Activated CD4-positive, alpha-beta T cell treated with anti-CD3 and anti-CD28 coated beads, Interleukin-10, Interleukin-2, amounts not matched to agents 100 ng/mL and 50 ng/mL, durations not matched to agents 16 hours and 8 hours (primary cell): ENCODE measurements at places on chromosomes 6 and 20.

DNA sequence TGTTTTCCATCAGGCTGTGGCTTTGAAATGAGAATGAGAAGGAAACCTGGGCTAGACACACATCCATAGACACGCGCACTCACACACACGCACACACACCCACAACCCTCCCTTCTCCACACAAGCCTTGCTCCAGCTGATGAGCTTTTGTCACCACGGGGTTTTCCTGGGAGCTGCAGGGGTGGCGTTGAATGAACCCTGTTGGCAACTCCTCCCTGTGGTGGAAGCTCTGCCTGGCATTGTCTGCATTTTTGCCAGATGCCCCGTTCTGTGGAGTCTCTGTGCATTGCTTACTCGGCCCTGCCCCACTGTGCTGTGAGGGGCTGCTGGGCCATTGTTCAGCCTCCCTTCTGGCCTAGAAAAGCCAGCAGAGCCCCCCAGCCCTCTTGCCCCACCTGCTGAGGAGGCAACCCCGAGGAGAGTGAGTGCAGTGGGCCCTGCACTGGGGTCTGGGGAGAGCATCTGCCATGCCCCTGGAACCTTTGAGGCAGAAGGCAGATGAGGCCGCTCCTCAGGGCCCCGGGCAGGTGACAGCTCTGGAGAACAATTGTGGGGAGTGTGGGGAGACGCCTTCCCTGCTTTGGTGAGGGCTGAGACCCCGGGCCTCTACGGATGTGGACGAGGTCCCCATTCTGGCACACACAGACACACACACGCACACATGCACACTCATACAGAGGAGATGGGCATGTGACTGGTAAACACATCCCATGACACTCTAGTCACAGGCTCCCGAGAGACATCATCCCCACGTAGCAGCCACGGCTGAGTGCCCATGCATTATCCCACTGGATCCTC lies 9.9 kb downstream of the ADIG start:
- no peak for DNase-seq

GRCh38 chr20:47042464-47042863 lies 147.8 kb downstream of the EYA2 start:
- DNase-seq: no peak

DNA sequence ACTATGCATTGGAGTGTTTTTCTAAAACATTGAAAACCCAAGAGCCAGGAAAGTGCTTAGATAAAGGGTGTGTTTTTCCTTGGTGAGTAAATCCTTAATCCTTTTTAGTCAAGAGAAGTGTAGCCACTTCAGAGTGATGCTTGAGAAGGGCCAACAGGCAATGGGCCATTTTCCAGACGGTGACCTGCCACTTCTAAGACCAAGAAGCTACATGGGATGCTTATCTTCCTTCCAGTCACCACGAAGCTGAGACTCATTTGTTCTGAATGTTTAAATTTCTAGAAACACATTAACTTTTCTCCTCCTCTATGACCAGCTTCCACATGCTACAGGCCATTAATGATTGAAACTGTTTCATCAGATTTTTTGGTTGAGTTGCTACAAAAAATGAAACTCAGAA lies 34.4 kb upstream of the NHSL1 start:
- DNase-seq: no peak

DNA sequence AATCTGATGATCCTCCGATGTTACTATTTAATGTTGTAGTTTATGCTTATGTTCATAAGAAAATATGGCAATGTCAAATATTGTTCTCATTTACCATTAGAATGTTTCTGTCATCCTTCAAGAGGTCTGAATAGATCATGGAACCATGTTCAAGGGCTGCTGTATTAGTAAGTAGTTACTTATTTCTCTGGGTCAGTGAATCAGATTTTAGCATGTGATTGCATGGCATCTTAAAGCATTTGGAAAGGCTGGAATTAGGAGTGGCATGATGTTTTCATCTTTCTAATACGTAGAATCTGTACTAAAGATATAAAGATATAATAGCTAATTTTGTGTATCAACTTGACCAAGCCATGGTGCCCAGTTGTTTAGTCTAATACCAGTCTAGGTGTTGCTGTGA lies 40.5 kb upstream of the NKX2-4 start:
- DNase-seq: no peak

GRCh38 chr6:11367638-11368199 lies 135.3 kb upstream of the NEDD9 start:
- no peak for DNase-seq

DNA sequence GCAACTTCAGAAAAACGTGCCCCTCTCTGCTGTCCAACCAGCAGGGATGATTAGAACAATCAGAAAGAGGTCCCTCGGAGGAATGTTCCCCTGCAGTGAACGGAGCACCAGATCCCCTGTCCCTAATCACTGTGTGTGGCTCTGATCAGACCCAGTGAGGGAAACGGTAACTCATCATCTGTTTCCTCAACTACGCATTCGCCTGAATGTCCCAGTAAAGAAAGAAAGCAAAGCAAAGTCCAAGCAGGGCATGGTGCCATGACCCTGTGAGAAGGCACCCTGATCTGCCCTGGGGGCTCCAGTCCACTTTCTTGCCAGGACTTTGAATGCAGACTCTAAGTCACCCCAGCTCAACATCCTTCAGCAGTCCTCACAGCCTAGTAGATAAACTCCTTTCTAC lies 149.2 kb downstream of the LY86 start:
- DNase-seq: no peak

GRCh38 chr6:81749707-81750106 lies 2.8 kb downstream of the TENT5A start:
- DNase-seq: no peak

- DNase-seq: no peak
These were observed 29.1 kb upstream of the STX16 start for GRCh38 chr20:58621906-58622548.
